Fibroblast of pulmonary artery (primary cell): ENCODE measurements at places on chromosomes 2 and 18.

DNA sequence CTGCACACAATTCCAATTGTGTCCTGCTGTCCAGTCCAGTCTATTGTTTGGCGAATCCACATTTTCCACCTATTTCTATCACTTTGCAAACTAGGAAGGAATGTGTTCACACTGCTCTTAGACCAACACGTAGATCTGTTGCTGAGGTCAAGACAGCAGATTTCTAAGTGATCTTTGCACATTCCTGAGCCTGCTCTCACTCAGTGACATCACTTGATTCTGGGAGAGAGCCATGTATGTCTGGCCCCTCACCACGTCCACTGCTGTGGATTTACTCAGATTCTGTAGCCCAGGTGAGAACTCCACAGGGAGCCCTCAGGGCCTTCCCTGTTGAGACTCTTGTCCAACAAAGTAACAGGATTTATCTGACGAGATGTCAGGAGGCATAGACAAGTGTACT is 317.2 kb downstream of the TSN start:
- DNase-seq, result peak; percentile 32

- DNase-seq, result peak; percentile 93
Observed at GRCh38 chr2:215773728-215774127, 239.6 kb downstream of the MREG start.

DNA sequence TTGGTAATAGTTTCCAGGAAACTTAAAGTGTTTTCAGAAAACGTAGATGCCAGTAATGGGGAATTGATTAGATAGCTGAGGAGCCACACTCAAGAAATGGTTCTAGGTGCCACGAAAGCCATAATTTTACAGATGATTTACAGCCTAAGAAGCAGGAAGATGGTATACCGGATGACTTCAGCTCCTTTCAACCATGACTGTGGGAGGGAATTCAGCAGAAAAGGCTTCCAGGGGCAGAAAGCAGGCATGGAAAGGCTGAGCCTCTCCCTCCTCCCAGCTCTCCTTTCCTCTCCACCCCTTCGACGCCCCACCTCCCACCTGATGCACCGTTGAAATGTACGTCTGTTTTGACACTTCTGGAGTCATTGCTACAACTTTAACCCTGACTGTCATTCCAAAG is 68.6 kb upstream of the SMIM21 start:
- no peak for DNase-seq

- peak; percentile 43 for DNase-seq
Observed at GRCh38 chr2:211867845-211868451, 670.7 kb downstream of the ERBB4 start.

- no peak for DNase-seq
Observed at GRCh38 chr18:33711514-33711913, 133.5 kb downstream of the ASXL3 start.

DNA sequence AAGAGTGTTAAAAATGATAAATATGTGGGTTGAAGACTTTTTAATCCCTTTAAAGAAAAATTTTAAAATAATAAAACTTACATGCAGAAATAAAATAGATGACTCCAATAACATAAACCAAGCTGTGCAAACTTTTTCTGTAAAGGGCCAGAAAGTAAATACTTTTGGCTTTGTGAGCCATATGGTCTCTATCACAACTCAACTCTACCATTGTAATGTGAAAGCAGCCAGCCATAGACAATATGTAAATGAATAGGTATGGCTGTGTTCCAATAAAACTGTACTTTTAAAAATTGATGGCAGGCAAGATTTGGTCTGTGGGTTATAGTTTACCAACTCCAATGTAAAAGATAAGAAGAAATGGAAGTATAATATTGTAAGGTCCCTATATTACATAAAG is 45.2 kb downstream of the SNED1 start:
- DNase-seq, result no peak
